Right lobe of liver (tissue), 6 donors: ENCODE measurements at places on chromosomes 13 and 19.

DNA sequence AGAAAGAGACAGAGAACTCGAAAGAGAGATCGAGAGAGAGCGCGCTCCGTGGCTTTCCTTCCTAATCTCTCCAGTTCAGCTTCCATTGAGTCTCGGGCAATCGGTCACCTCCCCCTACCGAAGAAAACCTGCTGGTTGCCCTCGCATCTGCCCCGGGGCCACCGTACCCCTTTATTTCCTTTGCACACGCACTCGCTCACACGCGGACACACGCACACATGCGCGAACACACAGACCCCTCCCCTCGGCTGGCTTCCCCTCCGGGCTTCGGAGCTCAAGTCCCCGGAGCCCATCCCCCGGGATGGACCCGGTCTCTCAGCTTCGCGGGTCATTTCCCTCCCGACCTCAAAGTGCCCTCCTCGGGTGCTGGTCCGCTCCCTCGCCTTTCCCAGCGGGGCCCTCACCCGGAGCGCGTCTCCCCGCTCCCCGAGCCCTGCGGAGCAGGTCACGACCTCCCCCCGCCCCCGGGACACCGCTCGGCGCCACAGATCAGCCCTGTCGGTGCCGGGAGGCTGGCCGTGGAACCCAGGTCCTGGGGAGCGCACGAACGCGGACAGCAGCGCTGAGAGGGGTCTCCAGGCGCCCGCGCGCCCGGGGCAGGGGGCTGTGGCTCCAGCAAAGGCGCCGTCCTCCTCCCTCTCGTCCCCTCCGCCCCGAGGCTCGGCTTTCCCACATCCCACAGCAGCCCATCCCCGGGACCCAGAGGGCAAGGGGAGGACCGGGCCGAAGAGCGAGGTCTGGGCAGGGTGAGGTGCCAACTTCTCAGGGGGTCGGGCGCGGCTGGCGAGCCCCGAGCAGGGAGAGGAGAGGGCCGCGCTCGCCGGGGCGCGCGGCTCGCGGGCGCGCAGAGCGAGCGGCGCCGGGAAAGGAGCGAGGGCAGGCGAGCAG, 1.8 kb downstream of the DACH1 start:
- DNase-seq: peak; percentile 47

DNA sequence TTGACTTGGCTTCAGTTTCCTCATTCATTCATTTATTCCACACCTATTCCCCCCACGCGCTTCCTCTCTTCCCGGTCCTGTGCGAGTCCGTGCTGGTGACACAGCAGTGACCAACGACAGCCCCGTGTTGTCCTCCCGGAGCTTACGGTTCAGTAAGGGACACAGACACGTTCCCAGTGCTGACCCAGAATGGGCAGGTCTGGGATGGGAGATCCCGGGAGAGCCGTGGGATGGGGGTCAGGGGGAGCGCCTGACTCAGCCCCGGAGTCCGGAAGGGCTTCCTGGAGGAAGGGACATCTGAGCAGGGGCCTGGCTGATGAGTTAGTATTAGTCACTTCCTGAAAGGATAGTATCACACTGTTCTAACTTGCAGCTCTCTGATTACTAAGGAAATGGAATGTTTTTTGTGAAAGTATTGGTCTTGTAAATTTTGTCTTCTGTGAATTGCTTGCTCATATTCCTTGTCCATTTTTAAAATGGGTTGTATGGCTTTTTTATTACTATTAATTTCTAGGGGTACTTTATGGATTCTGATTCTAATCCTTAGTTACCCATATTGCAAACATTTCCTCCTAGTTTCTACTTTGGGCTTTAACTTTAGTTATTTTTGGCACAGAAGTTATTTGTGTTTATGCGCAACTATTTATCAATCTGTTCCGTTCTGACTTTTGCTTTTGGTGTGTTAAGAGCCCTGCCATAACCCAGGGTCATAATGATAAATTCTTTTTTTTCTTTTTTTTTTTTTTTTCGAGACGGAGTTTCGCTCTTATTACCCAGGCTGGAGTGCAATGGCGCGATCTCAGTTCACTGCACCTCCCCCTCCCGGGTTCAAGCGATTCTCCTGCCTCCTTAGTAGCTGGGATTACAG, 708 bp upstream of the ERCC1 start:
- peak; percentile 84 for DNase-seq

DNA sequence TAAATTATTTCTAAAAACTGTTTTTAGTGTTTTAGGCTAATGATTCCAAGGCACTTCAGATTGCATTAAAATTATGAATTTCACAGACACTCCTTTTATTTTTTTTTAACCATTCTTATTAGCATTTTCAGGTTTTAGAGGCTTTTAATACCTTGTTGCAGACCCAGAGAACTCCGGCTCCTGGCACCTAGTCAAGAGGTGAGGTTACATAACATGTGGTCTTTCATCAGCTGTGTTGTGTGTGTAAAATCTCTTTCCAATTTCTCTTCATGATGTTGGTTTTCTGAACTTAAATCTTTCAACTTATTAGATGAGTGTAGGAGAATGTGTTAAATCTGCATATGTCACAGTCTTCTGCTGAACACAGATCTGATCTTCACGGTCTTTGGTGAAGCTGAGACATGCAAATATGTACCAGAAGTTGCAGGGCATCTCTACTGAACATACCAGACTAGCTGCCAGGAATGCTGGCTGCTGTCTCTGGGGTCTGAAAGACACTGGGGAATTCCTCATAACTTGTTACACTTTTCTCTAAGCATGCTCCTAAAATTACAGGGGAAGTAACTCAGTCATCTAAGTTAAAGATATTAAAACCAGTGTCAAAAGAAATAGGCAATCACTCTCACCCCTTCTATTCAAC, 1165.3 kb downstream of the EFNB2 start:
- DNase-seq: no peak

- no peak for DNase-seq
Observed at GRCh38 chr13:42401376-42401775, 129.4 kb downstream of the AKAP11 start.

- DNase-seq: peak; percentile 64
Observed at GRCh38 chr13:24074678-24075077, 85.8 kb upstream of the SPATA13 start.

- no peak for DNase-seq
Observed at GRCh38 chr19:19176950-19177349, 6.9 kb upstream of the MEF2B start.

DNA sequence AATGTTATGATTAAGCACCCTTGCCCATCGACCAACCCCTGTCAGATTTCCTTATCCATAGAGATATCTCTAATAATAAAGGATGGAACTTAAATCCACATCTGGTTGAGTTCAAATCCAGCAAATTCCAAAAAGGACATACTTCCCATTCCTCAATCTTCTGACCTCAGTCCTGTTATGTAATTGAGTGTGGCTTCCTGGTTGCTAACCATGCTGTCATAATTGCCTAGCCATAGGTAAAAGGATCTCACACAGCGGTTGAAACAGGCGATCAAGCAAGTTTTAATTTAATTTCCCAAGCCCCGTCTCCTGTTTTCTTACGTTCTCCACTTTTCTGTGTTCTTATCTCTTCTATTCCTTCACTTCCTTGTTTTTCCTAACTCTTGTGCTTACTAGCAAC, 550.3 kb downstream of the GPC6 start:
- no peak for DNase-seq

DNA sequence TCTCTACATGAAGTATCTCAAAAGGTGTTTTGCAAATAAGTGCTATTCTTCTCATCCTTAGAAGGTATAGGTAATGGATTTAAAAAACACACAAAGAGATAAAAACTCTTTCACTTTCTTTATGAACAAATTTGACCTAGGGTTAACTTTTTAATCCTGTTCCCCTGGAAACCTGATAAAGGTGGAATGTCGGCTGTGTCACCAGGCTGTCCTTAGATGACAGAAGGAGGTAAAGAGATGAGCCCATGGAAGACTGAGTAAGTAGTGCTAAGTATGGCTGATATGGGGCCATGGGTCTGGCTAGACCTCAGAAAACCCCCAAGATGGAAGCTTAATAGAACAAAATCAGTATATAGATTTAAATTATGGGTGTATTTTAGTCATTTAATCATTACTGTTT, 153.8 kb upstream of the LSM14A start:
- no peak for DNase-seq

GRCh38 chr13:106078191-106078590, 457.3 kb downstream of the EFNB2 start:
- no peak for DNase-seq

DNA sequence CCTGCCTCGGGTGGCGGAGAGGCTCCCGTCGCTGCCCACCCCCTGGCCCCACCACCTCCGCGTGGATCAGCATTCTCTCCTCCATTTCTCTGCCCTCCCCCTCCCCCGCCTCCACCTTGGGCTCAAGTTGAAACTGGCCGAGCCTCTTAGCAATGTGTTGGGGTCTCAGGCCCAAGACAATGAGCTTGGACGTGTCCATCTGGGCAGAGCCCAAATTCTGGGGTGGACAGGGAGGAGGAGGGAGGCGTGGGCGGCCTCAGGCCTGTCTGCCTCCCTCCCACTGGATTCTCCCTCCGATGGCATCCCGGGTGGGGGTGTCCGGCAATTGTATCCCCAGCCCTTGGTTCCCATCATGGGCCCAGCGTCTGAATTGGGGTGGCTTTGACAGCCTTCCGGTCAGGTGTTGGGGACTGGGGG, 1.2 kb downstream of the CELF5 start:
- no peak for DNase-seq

DNA sequence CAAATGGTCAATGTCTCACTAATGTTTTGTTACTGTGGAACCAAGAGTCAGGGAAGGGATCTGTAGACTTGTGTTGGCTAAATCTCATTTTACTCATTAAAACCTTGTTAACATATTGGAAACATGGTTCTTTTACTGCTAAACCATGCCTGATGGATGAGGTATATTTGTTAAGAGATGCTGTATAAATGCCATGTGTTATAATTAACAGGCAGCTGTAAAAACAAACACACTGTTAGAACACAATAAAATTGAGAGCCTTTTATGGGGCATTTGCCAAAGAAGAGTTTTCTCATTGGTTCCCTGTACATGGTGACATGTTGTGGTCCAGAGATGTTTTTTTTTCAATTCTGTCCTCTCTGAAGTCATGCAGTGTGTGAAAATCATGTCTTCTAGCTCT, 121.9 kb downstream of the ESD start:
- no peak for DNase-seq

DNA sequence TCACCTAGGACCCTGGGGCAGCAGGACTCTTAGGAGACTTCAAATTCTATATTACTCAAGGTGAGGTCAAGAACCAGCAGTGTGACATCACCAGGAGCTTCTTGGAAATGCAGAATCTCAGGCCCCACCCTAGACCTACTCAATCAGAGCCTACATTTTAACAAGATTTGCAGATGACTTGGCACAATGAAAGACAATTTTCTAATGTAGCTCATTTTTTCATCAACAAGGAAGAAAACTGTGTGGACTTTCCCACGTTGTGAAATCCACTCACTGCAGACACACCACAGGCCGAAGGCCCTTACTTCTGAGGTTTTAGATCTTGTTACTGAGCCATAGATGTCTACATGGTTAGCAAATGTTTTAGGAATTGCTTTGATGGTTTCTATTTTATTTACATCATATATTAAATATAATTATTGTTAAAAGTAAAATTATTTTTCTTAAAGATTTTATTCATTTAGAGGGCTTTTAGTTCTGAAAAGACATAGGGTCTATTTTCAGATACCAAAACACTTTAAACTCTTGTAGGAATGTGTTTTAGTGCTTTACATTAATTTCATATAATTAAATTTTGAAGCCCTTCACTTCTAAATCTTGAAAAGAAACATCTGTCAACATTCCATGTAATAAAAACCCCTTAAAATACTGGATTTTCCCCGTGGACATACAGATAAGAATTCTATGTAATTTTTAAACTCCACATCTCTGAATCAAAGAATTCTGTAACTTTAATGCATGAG, 18.5 kb upstream of the STARD13 start:
- no peak for DNase-seq

DNA sequence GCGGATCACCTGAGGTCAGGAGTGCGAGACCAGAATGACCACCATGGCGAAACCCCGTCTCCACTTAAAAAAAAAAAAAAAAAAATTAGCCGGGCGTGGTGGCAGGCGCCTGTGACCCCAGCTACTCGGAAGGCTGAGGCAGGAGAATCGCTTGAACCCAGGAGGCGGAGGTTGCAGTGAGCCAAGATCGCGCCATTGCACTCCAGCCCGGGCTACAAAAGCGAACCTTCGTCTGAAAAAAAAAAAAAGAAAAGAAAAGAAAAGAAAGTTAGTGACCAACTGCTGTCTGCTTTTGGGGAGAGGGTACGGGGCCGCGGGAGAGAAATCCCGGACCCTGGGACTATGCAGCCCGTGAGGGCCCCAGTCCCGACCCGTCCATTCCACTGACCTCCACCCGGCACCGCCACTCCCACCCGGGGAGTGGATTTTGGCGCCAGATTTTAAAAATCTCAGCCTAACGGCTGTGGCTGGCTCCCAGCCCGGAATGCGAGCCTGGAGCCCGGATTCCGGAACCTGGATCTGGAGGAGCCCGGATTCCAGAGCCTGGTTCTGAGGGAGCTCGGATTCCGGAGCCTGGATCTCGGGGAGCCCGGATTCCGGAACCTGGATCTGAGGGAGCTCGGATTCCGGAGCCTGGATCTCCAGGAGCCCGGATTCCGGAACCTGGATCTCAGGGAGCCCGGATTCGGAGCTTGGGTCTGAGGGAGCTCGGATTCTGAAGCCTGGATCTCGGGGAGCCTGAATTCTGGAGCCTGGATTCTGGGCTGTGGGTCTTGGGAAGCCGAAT, 6.1 kb upstream of the LMNB2 start:
- DNase-seq: peak; percentile 86

DNA sequence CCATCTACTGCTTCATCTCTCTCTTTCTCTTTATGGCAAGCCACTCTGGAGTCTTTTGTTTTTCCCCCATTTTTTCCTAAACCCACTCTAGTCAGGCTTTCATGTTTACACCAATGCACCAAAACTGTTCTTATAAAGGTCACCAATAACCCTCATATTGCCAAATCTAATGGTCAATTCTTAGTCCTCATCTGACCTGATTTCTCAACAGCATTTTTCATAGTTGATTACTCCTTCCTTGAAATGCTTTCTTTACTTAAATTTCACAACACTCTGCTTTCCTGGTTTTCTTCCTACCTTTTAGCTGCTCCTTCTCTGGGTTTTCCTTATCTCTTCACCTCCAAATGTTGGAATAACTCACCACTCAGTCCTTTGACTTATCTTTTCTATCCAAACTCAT, 47.9 kb downstream of the MICU2 start:
- no peak for DNase-seq

- DNase-seq: no peak
Observed at GRCh38 chr19:45472563-45473366, 5.0 kb downstream of the FOSB start.

DNA sequence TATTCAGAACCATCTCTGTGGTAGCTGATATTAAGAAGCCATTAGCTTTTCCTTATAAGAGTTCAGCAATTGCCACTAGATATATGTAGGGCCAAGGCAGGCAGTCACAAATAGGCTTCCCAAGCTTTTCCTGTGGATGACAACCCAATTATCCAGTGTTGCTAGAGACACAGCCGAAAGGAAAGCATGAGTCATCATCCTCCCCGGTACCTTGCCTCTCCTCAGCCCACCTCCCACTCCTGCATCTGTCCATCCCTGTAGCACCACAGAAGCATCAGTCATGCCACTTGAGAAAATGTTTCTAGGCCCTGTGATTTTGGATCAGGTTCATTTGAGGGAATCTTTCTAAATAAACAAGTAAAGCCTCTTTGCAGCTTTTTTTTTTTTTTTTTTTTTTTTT, 204.3 kb downstream of the DNAJC15 start:
- DNase-seq: no peak
